ENCODE measurements at places on chromosomes 12 and 14.

GRCh38 chr12:5739917-5740316 is 205.1 kb downstream of the ANO2 start:
- H3K27ac ChIP-seq: no peak overlapping the region

- H3K27ac ChIP-seq: no peak overlapping the region
- no peak for DNase-seq
These were observed 103.7 kb downstream of the DYRK2 start for GRCh38 chr12:67752226-67752732.

- DNase-seq: no peak
- no peak overlapping the region for H3K4me3 ChIP-seq
- H3K27ac ChIP-seq: no peak overlapping the region
- H3K27me3 ChIP-seq: no peaks in the 10 kb centered on the region
These were observed 5.9 kb downstream of the SERPINA6 start for GRCh38 chr14:94317259-94317658.

- H3K36me3 ChIP-seq: peaks cover 11% of the 10 kb centered on the region
- H3K27ac ChIP-seq: peak overlapping the region; percentile 57
- no peak overlapping the region for H3K4me3 ChIP-seq
- H3K27me3 ChIP-seq: no peaks in the 10 kb centered on the region
These were observed 47.1 kb downstream of the GIT2 start for GRCh38 chr12:109949089-109949488.

GRCh38 chr12:1842183-1842904 is 22.0 kb downstream of the LRTM2 start:
- no peak overlapping the region for H3K27ac ChIP-seq
- H3K36me3 ChIP-seq: no peaks in the 10 kb centered on the region
- no peaks in the 10 kb centered on the region for H3K4me1 ChIP-seq

GRCh38 chr14:33670235-33670634 is 280.6 kb downstream of the EGLN3 start:
- H3K4me3 ChIP-seq: no peak overlapping the region
- no peaks in the 10 kb centered on the region for H3K36me3 ChIP-seq
- no peak for DNase-seq
- H3K4me1 ChIP-seq: no peaks in the 10 kb centered on the region

GRCh38 chr12:115062741-115063140 is 378.8 kb upstream of the TBX3 start:
- H3K4me3 ChIP-seq: no peak overlapping the region
- H3K27ac ChIP-seq: no peak overlapping the region
- no peaks in the 10 kb centered on the region for H3K4me1 ChIP-seq
- DNase-seq: no peak

- no peaks in the 10 kb centered on the region for H3K27me3 ChIP-seq
- DNase-seq: no peak
- peaks cover 3% of the 10 kb centered on the region for H3K4me1 ChIP-seq
- no peak overlapping the region for H3K4me3 ChIP-seq
- no peaks in the 10 kb centered on the region for H3K36me3 ChIP-seq
- peak overlapping the region; percentile 80 for H3K27ac ChIP-seq
These were observed 8.4 kb downstream of the PITPNM2 start for GRCh38 chr12:123142518-123142840.

GRCh38 chr12:2355198-2355597 is 302.4 kb downstream of the CACNA1C start:
- H3K36me3 ChIP-seq: no peaks in the 10 kb centered on the region
- H3K27ac ChIP-seq: no peak overlapping the region

GRCh38 chr12:115771065-115771464 is 506.4 kb downstream of the MED13L start:
- H3K4me1 ChIP-seq: no peaks in the 10 kb centered on the region
- no peaks in the 10 kb centered on the region for H3K36me3 ChIP-seq
- no peaks in the 10 kb centered on the region for H3K27me3 ChIP-seq
- DNase-seq: peak; percentile 52
- no peak overlapping the region for H3K27ac ChIP-seq

GRCh38 chr12:50550530-50551223 is 45.9 kb downstream of the DIP2B start:
- no peak for DNase-seq
- no peaks in the 10 kb centered on the region for H3K27me3 ChIP-seq
- H3K4me1 ChIP-seq: peaks cover 2% of the 10 kb centered on the region
- H3K36me3 ChIP-seq: no peaks in the 10 kb centered on the region
- no peak overlapping the region for H3K27ac ChIP-seq

GRCh38 chr14:50821510-50822464 is 9.2 kb downstream of the NIN start:
- no peaks in the 10 kb centered on the region for H3K36me3 ChIP-seq
- DNase-seq: no peak
- H3K4me1 ChIP-seq: no peaks in the 10 kb centered on the region
- no peak overlapping the region for H3K4me3 ChIP-seq
- no peak overlapping the region for H3K27ac ChIP-seq
- H3K27me3 ChIP-seq: no peaks in the 10 kb centered on the region

DNA sequence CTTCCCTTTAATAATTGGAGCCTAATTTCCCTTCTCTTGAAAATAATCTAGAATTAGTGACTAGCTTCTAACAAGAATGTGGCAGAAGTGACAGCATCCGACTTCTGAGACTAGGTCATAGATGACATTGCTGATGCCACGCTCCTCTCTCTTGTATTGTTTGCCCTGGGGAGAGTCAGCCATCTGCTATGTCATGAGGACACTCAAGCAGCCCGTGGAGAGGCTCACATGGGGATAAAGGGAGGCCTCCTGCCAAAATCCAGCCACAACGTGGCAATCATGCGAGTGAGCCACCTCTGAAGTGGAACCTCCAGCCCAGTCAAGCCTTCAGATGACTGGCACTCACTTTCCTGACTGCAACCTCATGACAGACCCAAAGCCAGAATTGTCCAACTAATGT is 54.2 kb upstream of the LRRK2 start:
- H3K4me3 ChIP-seq: no peak overlapping the region
- DNase-seq: no peak
- H3K4me1 ChIP-seq: no peaks in the 10 kb centered on the region
- no peaks in the 10 kb centered on the region for H3K36me3 ChIP-seq
- H3K27me3 ChIP-seq: no peaks in the 10 kb centered on the region
- no peak overlapping the region for H3K27ac ChIP-seq

GRCh38 chr12:102423462-102423861 is 56.9 kb downstream of the IGF1 start:
- no peaks in the 10 kb centered on the region for H3K27me3 ChIP-seq
- no peak overlapping the region for H3K4me3 ChIP-seq
- peaks cover 4% of the 10 kb centered on the region for H3K4me1 ChIP-seq
- H3K36me3 ChIP-seq: no peaks in the 10 kb centered on the region
- no peak overlapping the region for H3K27ac ChIP-seq

DNA sequence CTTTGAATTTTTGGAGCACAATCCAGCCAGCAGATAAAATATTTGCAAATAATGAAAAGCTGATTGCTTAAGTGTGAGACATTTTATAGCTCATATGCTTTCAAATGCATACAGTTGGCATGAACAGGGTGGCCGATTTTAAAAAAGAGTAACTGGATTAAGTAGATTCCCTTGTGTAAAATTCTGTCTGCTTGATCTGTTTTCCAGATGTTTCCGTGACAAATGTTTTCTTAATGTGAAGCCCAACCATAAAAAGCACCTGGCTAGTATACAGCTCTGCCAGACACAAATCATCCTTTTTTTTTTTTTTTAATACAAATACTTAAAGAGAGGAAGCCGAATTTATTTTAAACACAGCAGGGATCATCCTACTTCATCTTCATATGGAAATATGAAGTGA is 440.7 kb downstream of the CCER1 start:
- H3K4me3 ChIP-seq: no peak overlapping the region
- H3K27ac ChIP-seq: no peak overlapping the region
- H3K4me1 ChIP-seq: no peaks in the 10 kb centered on the region
- no peaks in the 10 kb centered on the region for H3K36me3 ChIP-seq
- DNase-seq: no peak

- no peaks in the 10 kb centered on the region for H3K36me3 ChIP-seq
- DNase-seq: no peak
- no peak overlapping the region for H3K27ac ChIP-seq
- H3K4me3 ChIP-seq: no peak overlapping the region
These were observed 4.6 kb downstream of the ARF3 start for GRCh38 chr12:48952691-48953090.

GRCh38 chr12:26692407-26692806 is 140.6 kb downstream of the ITPR2 start:
- H3K4me1 ChIP-seq: no peaks in the 10 kb centered on the region
- no peak overlapping the region for H3K4me3 ChIP-seq
- H3K27me3 ChIP-seq: no peaks in the 10 kb centered on the region
- no peak overlapping the region for H3K27ac ChIP-seq
- DNase-seq: no peak

- no peak overlapping the region for H3K27ac ChIP-seq
- no peaks in the 10 kb centered on the region for H3K36me3 ChIP-seq
- no peak for DNase-seq
- no peaks in the 10 kb centered on the region for H3K4me1 ChIP-seq
- H3K4me3 ChIP-seq: no peak overlapping the region
These were observed 26.1 kb upstream of the ANP32D start for GRCh38 chr12:48446161-48446776.

- H3K27me3 ChIP-seq: no peaks in the 10 kb centered on the region
- H3K27ac ChIP-seq: no peak overlapping the region
- no peaks in the 10 kb centered on the region for H3K36me3 ChIP-seq
- H3K4me3 ChIP-seq: no peak overlapping the region
These were observed 465.8 kb upstream of the SYT1 start for GRCh38 chr12:78398750-78399149.

GRCh38 chr12:47554046-47554653 is 151.7 kb downstream of the RPAP3 start:
- no peak overlapping the region for H3K4me3 ChIP-seq
- no peaks in the 10 kb centered on the region for H3K36me3 ChIP-seq
- no peak for DNase-seq
- no peaks in the 10 kb centered on the region for H3K4me1 ChIP-seq
- H3K27me3 ChIP-seq: no peaks in the 10 kb centered on the region
- no peak overlapping the region for H3K27ac ChIP-seq

DNA sequence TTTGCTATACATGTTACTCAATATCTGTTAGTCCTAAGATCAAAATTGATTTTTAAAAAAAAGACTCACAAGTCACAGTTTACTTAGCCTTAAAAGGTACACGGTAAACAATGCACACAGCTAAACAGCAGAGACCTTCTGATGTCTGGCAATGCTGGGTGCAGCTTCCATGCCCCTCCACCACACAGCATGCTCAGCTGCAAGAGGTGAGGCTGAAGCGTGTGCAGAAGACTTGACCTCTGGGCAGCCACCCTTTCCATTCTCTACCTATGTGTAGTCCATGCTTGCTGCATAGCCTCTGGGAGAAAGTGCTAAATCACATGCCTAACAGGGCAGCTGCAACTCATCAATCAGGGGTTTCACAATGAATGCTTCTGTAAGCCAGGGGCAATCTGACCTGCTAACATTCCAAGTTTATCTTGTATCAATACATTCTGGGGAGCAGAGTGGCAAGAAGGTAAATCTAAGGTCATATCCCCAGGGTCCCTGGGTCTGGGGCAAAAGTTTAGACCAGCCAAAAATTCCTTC is 44.5 kb upstream of the AMN1 start:
- H3K4me3 ChIP-seq: no peak overlapping the region
- no peaks in the 10 kb centered on the region for H3K27me3 ChIP-seq
- no peaks in the 10 kb centered on the region for H3K36me3 ChIP-seq
- peak; percentile 50 for DNase-seq
- H3K27ac ChIP-seq: no peak overlapping the region

DNA sequence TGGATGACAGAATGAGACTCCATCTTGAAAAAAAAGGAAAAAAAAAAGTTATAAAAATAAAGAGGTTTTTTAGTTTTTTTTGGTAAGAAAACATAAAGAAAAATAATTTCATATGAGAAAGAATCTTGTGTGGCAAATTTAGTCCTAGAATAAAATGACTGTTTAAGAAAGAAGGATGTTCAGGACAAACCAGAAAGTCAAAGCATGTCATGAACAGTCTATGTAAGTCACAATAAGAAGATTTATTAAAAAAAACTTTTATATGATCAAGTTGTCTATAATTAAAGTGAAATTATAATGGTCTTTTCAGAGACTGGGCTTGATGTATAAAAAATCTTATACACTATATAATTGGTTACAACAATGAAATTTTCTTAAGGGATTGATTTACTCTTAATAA is 68.1 kb upstream of the HECTD1 start:
- H3K4me3 ChIP-seq: no peak overlapping the region
- DNase-seq: no peak
- H3K36me3 ChIP-seq: no peaks in the 10 kb centered on the region
- H3K4me1 ChIP-seq: no peaks in the 10 kb centered on the region

- no peaks in the 10 kb centered on the region for H3K36me3 ChIP-seq
- H3K4me3 ChIP-seq: no peak overlapping the region
- no peak for DNase-seq
These were observed 6.4 kb upstream of the SLC38A4 start for GRCh38 chr12:46832130-46832704.

DNA sequence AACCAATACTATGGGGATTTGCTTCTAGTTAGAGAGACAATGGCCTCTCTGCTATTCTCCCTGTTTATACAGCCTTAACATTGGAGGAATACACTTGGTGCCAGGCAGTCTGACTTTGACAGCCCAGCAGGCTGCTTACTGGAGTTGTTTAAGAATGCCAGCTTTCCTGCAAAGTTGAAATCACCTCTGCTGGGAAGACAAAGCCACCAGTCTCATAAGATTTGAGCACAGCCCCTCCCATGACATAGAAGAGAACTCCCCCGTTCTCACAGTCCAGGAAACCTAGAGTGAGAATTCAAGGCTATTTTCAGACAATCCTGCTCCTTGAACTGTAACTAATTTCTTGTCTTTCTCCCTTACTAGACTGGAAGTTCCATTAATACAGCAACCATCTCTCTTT is 21.1 kb upstream of the CATSPERB start:
- no peaks in the 10 kb centered on the region for H3K27me3 ChIP-seq
- H3K4me3 ChIP-seq: no peak overlapping the region
- no peak overlapping the region for H3K27ac ChIP-seq
- H3K4me1 ChIP-seq: no peaks in the 10 kb centered on the region
- no peaks in the 10 kb centered on the region for H3K36me3 ChIP-seq
- DNase-seq: no peak

DNA sequence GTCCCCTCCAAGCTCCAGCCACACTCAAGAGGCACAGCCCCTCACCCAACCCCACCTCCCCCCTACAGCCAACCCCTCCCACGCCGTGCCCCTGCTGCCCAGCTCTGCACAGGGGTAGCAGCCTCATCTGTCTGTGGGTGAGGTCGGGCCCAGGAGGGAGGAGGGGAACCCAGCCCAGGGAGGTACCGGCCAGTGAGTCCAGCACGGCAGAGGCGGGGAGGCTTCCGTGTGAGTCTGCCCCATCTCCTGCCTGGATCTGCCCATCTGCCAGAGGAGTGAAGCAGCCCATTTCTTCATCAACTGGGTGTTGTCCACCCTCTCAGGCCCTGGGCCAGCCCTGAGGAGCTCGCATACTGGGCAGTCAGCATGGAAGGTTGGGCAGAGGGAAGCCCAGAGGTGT is 54.2 kb downstream of the CCNK start:
- no peak for DNase-seq
- no peaks in the 10 kb centered on the region for H3K36me3 ChIP-seq
- no peak overlapping the region for H3K27ac ChIP-seq
